ENCODE measurements at places on chromosomes 5 and 9.
A peak's percentile ranks its signal among the peaks of the same experiment; 100 is the strongest.

DNA sequence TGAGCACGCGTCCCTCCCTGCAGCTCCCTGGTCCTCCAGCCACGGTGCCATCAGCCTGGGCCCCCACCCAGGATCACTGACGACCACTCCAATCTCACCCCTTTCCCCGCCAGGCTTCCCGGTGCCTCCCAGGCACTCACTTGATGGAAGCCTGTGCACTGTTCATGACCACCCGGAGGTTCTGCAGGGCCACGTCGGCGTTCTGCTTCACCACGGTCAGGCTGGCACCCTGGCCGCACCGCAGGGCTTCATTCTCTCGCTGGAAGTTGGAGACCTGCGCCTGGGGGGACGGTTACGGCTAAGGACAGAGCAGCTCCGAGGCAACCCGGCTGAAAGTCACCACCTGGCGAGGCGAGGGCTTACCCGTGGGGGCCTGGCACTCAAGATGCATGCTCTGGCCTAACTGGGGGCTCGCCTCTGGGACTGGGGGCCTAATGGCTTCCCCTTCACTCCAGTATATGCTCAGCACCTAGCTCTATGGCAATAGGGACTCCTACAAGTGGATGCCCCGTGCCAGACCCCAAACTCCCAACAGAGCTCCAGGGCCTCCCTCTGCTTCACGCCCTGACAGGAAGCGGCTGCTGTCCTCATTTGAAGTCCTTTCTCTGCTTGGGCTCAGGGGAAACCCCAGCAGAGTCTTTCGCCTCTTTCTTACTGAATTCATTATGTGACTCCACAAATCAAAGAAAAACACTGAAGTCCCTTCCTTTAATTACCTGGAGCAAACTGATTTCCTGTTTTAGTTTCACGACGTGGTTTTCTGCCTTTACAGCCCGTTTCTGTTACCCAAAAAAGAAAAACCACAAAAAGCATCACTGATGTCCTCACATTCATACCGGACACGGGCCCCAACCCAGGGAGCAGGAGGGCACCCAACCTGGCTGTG is 4.2 kb upstream of the SNAPC4 start:
- DNase-seq: no peak

DNA sequence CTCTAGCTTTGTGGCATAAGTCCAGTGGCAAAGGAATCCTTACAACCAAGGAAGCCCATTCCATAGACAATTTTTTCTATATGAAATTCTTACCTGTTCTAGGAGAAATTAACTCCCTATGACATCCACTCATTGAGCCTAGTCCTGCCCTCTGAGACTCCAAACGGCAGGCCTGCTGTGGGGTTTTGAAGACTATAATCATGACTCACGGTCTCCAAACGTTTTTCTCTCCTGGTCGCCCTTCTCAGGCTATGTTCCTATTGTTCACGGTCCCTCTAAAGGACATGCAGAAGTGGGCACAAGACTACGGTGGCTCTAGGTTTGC is 611 bp downstream of the EXOSC3 start:
- no peak for DNase-seq

GRCh38 chr5:164746723-164747122 is 1241.3 kb downstream of the MAT2B start:
- DNase-seq: no peak

DNA sequence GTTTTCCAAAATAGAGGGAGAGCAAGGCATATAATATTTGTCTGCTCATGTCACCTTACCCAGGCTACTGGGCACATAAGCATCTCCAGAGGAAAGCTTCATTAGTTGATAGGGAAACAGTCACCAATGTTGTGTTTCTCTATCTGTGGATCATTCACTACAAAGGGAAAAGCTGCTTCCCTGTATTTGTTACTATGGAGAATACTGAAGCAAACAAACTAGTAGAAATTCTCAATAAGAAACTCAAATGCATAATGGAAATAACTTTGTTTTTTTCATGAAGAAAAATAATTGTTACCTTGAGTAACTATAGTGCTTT is 138.2 kb downstream of the PCSK1 start:
- DNase-seq: no peak

DNA sequence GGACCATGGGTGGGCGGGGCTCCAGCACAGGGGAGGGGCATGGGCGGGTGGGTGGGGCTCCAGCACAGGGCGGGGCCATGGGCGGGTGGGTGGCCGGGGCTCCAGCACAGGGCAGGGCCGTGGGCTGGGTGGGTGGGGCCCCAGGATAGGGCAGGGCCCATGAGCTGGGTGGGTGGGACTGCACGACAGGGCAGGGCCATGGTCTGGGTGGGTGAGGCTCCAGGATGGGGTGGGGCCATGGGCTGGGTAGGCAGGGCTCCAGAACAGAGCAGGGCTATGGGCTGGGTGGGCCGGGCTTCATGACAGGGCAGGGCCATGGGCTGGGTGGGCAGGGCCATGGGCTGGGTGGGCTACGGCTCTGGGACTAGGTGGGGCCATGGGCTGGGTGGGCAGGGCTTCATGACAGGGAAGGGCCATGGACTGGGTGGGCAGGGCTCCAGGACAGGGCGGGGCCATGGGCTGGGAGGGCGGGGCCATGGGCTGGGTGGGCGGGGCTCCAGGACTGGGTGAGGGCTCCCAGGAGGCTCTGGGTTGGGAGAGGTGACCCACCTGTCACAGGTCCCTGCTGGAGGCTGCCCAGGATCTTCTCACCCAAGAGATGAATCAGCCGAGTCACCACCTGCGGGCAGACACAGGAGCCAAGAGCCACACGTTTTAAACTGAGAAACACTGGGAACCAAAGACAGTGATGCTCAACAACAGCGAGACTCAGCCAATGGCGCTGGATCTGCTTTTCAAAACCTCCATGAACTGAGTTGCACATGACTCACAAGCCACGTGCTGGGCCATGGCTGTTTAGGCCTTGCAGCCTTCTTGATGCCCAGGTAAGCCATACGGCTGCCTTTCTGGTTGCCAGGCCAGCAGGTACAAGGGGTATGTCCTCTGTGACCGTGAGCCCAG is 33.6 kb upstream of the NSMF start:
- DNase-seq: no peak

DNA sequence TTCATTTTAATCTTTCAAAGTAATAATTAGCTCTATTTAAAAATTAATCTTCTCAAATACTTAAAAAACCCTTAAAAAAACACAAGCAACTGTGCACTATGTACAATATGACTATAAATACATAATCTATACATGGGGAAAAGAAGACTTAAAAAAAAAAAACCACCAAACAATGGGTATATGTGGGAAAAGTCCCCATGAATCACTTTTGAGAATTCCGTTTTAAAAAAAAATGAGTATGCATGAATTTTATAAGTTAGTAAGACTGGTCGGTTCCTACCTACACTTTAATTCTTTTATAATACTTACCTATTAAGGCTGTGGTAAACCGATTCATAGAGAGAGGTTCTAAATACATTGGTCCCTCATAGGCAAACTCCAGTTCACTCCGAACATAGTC is 27.7 kb downstream of the RNF145 start:
- no peak for DNase-seq

DNA sequence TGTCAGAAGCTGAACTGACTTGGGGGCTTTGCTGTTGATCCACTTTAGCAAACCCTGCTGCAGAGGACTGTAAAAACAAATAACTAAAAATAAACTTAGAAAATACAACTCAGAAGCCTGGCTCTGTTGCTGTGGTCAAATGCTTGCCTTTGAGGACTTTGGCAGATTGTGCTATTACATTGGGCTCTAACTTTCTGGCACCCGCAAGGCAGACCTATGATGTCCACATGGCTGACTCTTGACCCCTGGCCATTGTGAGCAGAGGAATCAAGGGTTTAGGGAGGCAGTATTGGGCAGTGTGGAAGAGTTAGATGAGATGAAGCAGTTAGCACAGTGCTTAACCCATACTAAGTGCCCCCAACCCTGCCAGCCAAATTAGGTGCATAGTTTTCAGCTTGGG is 34.0 kb downstream of the OTULIN start:
- no peak for DNase-seq

GRCh38 chr9:133356391-133357091 is at the start of the genes SURF1 and SURF2:
Gene SURF1 (minus strand): TSS chr9:133356487. CDS start chr9:133356453, 34 bp downstream.
Gene SURF2 (plus strand): TSS chr9:133356550. CDS start chr9:133356593, 43 bp downstream.
- DNase-seq: peak; percentile 84

DNA sequence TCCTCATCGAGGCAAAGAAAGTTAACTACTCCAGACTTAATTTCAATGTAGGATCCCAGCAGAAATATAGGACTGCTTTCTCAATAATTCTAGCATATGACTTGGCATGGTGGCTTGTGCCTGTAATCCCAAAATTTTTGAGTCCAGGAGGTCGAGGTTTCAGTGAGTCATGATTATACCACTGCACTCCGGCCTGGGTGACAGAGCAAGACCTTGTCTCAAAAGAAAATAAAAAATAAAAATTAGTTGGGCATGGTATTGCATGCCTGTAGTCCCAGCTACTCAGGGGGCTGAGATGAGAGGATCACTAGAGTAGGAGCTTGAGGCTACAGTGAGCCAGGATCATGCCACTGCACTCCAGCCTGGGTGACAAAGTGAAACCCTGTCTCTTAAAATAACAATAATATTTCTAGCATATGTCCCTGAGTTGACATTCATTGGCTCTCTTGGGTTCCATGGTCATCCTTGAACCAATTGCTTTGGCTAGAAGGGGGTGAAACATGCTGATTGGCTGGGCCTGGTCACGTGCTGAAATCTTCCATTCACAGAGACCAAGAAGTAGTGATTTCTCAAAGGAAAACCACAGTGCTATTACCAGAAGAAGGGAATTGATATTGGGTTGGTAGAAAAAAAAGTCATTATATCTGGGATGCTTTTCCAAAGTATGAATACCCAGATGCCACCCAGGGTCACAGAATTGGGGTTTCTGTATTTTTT is 31.6 kb upstream of the GARNL3 start:
- DNase-seq: no peak

DNA sequence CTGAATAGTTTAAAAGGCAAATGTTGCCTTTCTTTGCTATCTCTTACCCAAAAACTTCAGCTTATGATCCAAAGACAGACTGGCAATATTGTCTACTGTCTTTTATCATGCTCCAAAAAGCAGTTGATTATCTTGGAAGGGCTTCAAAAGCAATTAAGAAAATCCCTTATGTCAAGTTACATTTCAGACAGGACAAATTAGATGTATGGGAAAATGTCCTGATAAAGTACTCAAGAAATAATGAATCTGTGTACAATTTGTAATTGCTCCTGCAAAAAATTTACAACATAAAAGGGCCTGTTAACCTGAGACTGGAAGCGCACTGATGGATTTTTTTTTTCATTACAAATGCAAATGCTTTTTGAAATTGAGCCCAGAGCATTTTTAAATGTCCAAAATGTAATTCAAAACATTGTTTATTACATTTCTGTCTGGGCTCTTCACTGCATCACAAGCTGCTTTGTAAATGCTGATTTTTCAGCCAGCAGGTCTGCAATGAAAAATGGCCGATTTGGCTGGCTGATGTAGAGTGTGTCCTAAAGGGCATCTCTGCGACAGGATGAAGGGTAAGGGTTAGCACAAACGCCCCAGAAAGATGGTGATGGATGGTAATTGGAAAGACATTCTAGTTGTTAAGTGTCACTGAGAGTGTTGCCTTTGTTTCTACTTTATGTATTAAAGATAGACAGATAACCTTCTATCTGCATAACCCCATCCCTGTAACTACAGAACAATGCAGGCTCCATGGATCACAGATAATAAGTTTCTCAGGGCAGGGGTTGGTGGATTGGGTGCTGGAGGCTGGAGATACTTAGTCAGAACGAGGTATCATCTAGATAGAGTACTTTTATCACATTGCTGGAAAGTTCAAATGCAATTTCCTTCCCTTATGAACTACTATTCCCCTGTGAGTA is 27.0 kb downstream of the MAT2B start:
- no peak for DNase-seq

DNA sequence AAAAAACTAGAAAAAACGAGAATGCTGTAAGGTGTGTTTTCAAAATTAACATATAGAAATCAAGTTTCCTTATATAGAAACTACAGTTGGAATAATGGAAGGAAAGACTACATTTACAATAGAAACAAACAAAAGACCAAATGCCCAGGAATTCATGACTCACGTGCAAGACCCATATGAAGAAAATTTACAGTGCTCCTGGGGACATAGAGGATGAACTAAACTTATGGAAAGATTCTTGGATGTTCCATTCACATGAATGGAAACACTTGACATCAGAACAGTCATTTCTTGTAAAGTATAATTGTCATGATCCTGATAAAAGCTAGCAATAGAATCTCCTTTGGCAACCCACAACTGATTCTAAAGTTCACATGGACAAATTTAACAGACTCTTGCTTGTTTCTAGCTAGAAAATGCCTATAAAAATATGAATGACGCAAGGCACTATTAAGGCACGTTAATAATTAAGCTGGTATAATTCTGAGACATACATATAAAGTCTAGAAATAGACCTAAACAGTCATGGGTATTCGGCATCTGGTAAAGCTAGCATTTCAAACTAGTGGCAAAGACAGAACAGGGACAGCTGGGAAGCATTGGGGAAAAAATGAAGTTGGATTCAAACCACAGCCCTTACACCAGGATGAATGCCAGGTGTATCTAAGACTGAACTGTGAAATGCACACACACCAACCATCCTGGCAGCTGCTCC is 5.1 kb upstream of the ZFP62 start:
- no peak for DNase-seq

DNA sequence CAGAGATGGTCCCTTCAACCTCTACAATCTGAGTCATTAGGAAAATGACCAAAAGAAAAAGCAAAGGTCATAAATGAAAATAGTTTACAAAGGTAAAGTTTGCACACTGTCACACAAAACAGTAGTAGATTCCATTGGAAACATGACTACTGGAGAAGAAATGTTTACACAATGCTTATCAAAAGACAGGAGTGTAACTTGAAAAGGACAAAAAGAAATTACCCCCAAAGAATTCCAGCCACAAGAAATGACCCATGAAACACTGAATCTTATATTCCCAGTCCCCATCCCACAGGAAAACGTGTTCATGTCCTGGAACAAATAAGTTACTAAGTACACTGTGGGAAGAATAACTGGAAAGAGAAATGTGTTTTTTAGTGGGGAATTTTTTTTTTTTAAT is 385.1 kb downstream of the SEMA5A start:
- no peak for DNase-seq

GRCh38 chr5:66440202-66440680 is 156.0 kb upstream of the MAST4 start:
- DNase-seq: peak; percentile 10

GRCh38 chr9:70160686-70161600 is 97.8 kb upstream of the SMC5 start:
- DNase-seq: no peak

GRCh38 chr9:14831661-14832060 is 78.6 kb downstream of the FREM1 start:
- no peak for DNase-seq

DNA sequence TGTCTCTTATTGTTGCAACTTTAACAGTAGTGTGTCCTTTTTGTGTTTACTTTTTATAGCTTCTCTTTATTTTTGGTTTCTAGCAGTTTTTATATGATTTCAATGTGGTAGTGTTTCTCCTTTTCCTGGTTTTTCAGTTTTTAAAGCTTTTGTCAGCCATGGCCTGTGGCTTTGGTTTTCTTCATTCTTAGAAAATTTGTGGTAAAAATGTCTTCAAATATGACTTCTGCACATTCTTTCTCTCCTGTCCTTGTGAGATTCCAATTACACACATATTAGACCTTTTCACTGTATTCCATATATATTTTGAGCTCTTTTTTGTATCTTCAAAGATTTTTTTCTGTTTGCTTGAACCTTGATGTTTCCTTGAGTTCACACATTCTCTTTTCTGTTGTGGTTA is 180.5 kb downstream of the CNTLN start:
- DNase-seq: no peak

All from activated CD4-positive, alpha-beta T cell treated with anti-CD3 and anti-CD28 coated beads, Interleukin-2, amount 50 U/mL, for 24 hours (primary cell).